ENCODE measurements at places on chromosomes 6 and 20.

DNA sequence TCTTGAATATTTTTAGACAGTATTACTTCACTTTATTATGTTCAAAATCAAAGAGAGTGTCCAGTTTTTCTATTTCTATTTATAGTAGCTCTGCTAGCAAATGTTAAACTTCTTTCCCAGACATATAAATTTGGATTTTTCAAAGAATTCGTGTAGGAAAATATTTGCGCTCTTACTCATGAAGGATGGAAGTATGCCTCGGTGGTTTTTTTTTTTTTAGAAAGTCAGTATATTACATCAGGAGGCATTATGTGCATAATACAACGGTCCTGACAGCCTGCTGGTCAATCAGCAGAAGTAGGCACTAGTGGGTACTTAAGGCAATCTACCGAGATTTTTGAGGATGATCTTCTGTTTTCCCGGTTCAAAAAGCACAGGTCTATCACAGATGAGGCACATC lies 249.3 kb downstream of the TBX18 start:
- no peak for DNase-seq

DNA sequence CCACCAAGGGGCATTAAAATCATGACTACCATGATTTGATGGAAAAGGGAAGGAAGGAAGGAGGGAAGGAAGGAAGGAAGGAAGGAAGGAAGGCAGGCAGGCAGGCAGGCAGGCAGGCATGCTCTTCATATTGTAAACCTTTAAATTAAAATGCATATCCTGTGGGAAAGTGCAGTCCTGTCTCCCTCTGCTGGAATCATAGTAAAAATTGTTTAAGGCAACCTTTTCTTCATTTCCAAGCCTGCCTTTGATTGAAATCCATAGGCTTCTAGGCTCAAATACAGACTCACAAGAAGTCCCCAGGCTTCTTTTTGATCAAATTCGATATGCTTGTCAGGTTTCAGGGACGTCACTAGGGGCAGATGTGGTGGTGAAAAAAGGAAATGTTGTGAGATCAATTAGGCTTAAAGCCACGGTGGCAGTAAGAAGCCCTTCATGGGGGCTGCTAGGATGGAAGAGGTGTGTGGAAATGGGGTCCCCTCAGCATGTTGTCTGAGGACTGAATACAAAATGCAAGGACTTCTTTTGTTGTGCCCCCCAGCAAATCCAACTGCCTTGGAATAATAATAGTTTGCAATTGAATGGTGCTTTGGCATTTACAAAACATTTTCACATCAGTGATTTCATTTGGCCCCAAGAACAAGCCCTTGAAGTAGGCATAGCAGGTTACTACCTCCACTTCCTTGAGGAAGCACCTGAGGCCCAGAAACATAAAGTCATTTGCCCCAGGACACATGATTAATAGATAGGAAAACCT lies 25.6 kb upstream of the GABRR1 start:
- DNase-seq: no peak

DNA sequence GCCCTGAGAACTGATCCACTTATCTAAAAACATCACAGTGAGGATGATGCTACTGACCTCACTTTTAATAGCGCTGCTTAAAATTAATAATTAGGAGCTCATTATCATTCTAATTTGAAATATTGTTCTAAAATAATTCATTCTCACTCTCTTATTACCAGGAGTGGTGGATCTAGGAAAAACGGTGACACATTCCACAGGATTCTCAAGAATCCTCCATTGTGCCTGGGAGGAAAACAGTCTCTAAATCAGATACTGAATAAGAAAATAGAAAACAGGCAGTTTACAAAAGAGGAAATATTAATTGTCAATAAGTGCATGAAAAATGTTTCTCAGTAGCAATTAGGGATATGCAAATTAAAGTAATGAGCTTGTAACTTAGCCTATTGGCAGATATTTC lies 187.4 kb downstream of the TENT5A start:
- no peak for DNase-seq

GRCh38 chr6:347232-347631 lies 44.3 kb upstream of the IRF4 start:
- DNase-seq: no peak

- no peak for DNase-seq
Observed at GRCh38 chr6:137162692-137163306, 10.6 kb downstream of the IL22RA2 start.

DNA sequence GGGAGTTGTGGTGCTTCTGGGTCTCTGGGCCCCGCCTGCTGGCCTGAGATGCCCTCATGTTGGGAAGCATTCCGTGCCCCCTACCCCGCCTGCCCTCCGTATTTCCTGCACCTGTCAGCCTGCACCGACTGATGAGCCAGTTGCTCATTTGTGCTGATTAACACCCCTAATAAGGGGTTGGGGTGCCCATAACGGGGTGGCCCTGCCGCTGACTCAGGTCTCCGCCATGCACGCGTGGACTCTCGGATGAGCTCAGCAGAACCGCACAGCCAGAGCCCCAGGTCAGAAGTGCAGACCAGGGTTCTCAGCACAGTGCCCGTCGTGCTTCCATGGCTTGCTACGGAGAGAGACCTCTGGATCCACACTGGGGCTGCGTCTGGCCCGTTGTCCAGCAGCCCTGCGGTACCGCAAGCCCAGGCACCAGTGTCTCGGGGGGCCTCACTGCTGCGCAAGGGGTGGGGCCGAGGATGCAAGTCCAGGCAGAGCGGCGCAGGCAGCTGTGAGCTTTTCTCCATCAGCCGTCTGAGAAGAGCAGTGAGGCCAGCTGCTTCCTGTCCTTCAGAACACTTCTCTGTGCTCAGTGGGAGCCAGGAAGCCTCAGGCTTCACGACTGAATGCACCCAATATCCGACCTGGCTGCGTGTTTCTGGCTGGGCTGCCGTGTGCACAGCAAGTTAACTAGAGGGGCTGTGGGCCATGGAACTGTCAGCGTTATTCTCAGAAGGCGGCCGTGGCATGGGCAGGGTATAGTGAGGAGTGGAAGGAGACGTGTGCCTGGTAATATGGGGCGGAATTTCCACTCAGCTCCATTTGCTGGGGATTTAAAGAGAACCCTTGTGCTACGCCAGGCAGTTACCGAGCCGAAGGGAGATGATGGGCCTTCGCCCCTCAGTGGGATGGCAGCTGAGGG lies 18.6 kb downstream of the MTG2 start:
- no peak for DNase-seq

- no peak for DNase-seq
Observed at GRCh38 chr6:103367212-103367611, 1492.5 kb downstream of the HACE1 start.

DNA sequence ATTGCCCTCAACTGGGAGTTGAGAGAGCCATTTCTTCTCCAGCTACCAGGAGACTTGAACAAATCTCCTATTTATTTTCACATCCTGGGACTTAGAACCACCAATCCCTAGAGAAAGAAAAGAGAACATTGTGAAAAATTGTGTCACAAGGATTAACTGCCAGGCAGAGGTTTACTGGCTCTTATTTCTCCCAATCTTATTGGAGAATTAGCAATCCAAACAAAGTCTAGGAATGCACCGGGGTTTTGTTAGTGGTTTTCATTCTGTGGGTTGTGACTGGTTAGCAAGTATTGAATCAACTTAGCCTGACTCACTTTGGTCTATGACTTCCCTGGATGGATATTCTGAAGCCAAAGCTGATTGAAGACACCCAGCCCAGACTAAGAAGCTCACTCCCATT lies 21.2 kb upstream of the ENPP5 start:
- DNase-seq: no peak

GRCh38 chr20:53752583-53752970 lies 158.9 kb upstream of the ZNF217 start:
- DNase-seq: no peak

GRCh38 chr6:21123507-21124436 lies 469.8 kb upstream of the SOX4 start:
- DNase-seq: no peak
